ENCODE measurements at places on chromosomes 16 and 17.
A peak's percentile ranks its signal among the peaks of the same experiment; 100 is the strongest.

DNA sequence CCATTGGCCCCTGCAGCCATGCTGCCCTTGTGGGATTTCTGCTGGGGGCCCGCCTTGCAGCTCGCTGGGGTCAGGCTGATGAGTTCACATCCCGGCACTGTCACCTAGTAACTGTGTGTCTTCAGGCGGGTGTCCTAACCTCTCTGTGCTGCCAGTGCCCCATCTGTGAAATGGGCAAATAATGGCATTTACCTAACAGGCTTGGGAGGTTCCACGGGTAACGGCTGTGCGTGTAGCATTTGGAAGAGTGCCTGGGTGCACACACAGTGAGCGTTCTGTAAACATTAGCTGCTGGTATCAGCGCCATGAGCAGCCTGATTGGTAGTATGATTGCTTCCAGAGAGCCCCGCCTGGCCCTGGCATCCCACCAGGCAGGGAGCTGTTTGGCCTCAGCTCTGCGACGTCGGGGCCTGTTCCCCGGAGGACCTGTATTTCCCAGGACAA is 167.3 kb upstream of the GSE1 start:
- no peak for DNase-seq

DNA sequence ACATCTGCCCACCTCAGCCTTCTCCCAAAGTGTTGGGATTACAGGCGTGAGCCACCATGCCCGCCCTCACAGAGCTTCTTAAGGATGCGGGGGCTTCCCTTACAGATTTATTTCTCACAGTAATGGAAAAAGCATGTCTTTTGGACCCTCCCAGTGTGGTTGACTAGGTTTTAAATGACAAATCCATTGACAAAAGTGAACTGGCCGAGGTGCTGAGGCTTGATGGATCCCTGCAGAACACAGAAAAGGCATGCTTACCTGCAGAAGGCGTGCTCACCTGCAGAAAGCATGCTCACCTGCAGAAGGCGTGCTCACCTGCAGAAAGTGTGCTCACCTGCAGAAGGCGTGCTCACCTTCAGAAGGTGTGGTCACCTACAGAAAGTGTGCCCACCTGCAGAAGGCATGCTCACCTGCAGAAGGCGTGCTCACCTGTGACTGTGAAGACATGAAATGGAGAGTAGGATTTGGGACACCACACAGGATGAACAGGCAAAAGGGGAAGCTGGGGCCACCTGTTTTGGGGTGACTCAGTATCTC is 15.1 kb upstream of the BBS2 start:
- no peak for DNase-seq

DNA sequence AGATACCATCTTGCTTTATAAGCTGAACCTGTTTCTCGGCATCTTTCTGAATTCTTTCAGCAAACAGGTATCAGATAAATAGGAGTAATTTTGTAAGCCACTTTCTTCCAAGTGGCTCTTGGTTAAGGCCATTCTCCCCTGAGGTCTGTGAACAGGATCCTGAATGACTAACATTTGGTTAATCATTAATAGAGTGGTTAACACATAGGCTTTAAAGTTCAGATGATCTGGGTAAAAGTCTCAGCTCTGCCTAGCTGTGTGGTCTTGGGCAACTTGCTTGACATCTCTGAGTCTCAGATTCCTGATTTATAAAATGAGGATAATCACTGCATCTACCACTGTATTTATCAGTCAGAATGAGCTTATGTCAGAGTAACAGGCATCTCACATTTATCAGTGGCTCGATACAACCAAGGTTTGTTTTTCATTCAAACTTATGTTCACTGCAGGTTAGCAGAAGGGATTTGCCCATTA is 44.4 kb upstream of the ANKFN1 start:
- DNase-seq, result no peak

- DNase-seq, result no peak
Measured at GRCh38 chr17:49565948-49566491, 9.7 kb upstream of the NXPH3 start.

DNA sequence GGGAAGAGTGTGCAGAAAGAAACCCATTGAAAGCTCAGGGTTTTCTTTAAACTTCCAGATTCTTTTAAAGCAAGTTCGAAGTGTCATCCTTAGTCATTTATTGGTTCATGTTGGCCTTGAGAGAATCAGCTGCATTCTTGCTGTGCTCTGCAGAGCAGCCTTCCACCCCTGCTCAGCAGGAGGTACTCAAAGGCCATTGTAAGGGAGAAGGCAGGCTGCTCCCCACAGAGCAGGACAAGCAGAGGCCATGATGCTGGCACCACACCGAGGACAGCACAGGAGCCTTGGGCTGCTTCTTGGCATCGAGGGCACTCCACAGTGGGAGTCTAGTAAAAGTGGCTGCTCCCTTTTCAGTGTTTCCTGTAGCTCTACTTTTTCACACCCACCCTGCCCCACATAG is 29.6 kb downstream of the NMT1 start:
- no peak for DNase-seq

DNA sequence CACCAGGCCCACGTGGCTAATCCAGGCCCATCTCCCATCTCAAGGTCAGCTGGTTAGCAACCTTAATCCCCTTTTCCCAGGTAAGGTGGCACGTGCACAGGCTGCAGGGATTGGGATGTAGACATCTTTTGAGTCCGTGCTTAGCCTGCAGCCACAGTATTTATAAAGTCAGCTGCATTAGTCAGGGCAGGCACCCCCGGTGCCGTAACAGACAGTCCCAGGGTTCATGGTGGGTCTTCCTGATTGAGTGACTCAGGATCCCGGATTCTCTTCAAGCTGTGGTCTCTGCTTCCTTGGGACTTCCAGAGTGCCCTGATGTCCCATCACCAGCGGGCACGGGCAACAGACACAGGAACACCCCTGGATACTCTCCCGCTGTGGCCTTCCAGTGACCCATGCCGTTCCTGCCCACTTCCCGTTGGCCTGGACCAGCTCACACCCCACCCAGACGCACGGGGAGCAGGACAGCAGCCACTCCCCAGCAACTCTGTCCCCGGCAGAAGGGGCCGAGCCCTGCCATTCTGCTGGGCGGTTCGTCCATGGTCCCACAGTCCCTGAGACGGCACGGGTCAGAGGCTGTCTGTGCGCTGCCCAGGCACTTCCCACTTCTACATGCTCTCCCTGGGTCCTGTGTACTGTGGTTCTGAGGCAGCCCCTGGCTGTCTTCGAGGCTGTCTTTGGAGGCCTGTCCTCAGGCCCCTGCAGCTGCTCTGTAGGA is 248.6 kb upstream of the GSE1 start:
- DNase-seq, result no peak

DNA sequence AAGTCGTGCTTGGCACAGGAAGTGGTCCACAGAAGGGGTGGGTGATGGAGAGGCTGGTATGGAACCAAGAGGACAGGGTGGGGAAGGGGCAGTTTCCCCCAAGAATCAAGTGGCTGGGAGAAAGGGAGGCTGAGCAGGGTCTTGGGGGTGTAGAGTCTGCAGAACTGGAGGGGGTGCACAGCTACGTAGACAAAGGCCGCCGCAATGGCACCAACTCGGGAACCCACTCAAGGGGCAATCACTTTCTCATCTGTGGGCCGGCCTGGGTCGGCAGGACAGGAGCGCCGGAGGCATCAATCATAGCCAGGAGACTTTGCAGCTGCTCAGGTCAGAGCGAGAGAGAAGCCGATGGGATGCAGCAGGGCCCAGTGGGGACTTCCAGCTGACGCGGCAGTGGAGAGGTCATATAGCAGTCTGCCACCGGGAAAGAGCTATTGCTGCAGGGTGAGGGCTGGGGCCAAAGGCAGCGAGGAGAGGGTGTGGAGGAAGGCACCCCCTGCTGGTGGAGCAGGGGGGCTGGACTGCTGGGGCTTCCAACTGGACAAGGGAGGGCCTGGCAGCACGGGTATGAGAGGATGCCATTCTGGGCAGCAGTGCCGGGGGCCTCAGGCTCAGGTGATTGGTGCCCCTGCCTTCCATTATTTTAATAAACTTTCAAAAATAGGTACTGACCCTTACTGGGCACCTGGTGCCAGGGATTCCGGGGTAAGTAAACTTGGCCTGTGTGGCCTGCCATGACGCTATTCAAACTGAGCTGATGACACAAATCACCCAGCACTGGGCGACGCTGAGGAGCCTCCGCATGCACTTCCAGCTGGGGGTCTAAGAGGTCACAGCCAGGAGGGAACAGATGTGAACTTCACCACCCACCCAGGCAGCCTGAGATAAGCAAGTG is 52.5 kb upstream of the MTSS2 start:
- no peak for DNase-seq

DNA sequence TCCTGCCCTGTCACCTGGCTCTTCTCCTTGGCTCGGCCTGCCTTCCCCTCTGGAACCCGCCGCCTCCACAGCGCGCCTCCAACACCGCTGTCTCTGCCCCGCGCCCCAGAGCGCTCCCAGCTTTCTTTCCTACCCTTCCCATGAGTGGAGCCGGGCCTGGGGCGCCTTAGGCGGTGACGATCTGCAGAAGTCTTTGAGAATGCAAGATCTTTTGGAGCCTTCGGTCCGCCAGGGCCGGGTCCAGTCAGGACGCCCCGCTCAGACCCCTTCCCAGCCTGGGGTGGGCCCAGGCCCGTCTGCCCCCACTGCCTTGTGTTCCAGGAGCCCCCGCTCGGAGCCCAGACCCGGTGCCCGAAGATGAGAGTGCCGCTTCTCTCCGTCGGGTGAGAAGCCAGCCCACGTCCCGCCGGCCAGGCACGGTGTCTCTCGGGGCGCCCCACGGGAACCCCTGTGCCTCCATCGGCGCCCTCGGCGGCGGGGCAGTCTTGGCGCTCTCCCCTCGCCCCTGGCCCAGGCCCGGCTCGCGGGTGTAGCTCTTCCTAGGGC is 40.0 kb downstream of the MRM1 start:
- DNase-seq, result no peak

GRCh38 chr16:89955001-89955685 is 6.6 kb downstream of the DEF8 start:
- DNase-seq, result no peak

GRCh38 chr17:6255322-6255721 is 179.6 kb downstream of the AIPL1 start:
- DNase-seq, result no peak

GRCh38 chr17:34113089-34113488 is 142.0 kb upstream of the CCL2 start:
- no peak for DNase-seq

DNA sequence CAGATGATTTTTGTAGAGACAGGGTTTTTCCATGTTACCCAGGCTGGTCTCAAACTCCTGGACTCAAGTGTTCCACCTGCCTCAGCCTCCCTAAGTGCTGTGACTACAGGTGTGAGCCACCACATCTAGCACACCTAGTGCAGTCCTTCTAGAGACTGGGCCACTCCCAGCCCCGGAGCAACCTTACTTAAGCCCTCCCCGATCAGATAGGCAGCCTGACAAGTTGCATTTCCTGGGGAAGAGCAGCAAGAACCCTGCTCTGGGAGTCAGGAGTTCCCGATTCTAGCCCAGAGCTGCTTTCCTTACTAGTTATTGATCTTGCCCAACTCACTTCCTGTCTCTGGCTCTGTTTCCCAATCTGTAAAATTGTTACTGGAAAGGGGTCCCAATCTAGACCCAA is 7.0 kb upstream of the NAGLU start:
- no peak for DNase-seq

- DNase-seq, result peak; percentile 64
Measured at GRCh38 chr17:48427598-48427997, 2.4 kb downstream of the SKAP1 start.

DNA sequence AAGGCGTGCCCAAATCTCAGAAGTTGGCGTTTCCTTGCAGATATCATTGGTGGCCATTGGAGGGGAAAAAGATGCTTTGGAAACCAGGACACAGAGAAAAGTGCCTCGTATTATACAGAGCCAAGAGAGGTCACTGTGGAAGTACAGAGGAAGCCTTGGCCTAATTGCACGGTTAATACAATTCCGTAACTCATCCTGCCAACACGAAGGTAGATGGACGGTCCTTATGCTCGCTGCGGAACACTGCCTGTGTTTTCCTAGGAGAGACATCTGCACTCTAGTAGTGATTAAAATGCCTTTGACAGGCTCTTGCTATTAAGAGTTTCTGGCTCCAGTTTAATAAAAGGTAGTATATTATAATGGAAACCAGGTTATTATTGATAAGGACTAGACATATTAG is 536.4 kb downstream of the WWOX start:
- no peak for DNase-seq

DNA sequence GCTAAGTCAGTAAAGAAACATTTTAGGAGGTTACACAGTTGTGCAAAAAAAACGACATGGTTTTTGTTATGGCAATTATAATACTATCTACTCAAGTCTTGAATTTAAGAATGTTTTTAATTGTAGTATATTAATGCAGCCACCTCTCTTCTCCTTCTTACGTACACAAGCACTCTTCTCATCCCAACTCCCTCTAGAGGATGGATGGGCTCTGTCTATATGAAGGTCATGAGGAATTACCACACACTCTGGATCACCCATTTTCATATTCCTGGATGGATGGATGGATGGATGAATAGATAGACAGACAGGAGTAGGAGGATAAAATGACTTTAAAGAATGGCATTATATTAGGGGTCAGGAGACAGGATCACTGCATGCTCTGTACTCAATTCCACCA is 120.0 kb downstream of the PHKB start:
- no peak for DNase-seq

DNA sequence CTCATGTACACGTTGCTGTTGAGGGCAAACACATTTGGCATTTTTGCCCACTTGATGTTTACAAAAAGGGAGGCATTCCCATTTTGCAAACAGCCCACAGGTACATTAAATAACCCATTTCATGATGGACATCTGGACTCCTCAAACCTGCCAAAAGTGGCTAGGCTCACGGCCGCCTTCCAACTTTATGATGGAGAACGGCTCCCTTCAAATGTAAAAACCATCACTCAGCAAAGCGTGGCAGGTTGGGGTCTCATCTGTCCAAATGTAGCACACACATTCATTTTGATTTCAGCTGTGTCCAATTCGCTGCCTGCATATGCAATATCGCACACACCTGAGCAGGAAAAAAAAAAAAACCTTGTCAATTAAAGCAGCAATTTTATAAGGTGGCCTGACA is 417.8 kb downstream of the TMEM114 start:
- DNase-seq, result no peak

GRCh38 chr16:5461574-5461973 is 364.0 kb upstream of the EEF2KMT start:
- no peak for DNase-seq

- DNase-seq, result no peak
Measured at GRCh38 chr16:10100829-10101228, 81.4 kb downstream of the GRIN2A start.

DNA sequence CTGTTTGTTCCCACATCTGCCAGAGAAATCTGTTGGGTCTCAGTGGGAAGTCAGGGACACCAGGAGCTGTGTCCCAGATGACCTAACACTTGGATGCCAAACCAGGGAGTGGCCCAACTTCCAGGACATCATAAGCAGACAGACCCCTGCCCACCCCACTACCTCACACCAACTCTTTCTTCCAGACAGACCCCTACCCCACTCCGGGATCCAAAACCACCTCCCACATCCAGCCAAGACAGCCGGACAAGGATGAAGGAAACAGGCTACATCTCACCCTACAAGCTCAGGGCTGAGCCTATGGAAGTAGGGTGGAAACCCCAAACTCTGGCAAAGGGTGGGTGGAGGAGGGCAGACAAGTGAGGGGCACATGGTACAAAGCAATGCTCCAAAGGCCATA is 3.6 kb downstream of the HDAC5 start:
- DNase-seq, result no peak

- no peak for DNase-seq
Measured at GRCh38 chr17:8791910-8792270, 7.3 kb downstream of the MFSD6L start.

Data from activated CD4-positive, alpha-beta T cell treated with anti-CD3 and anti-CD28 coated beads, Interleukin-2, amount 50 U/mL, for 4 hours (primary cell).